ENCODE measurements at places on chromosomes 12 and 14. TPM values are rescaled to one million over a fixed set of nuclear protein-coding genes. Genes with fewer than 3 reads are reported as not detected.

- no peaks in the 10 kb centered on the region for H3K36me3 ChIP-seq
- H3K27ac ChIP-seq, result no peak overlapping the region
Measured at GRCh38 chr14:56944397-56944796, 134.1 kb upstream of the OTX2 start.

The IKBIP gene
- total RNA-seq, result 26.8 TPM

- no peak overlapping the region for H3K27ac ChIP-seq
- no peak overlapping the region for H3K4me3 ChIP-seq
- H3K27me3 ChIP-seq, result no peaks in the 10 kb centered on the region
- H3K36me3 ChIP-seq, result peaks cover 14% of the 10 kb centered on the region
Measured at GRCh38 chr12:56013482-56013881, 7.4 kb upstream of the IKZF4 start.

The OASL gene
- 16.9 TPM for total RNA-seq

All from activated naive CD8-positive, alpha-beta T cell treated with anti-CD3 and anti-CD28 coated beads for 36 hours (primary cell).